ENCODE measurements at places on chromosomes 7 and 10.

- DNase-seq = no peak
Measured at GRCh38 chr7:36775061-36775620, 50.8 kb upstream of the AOAH start.

DNA sequence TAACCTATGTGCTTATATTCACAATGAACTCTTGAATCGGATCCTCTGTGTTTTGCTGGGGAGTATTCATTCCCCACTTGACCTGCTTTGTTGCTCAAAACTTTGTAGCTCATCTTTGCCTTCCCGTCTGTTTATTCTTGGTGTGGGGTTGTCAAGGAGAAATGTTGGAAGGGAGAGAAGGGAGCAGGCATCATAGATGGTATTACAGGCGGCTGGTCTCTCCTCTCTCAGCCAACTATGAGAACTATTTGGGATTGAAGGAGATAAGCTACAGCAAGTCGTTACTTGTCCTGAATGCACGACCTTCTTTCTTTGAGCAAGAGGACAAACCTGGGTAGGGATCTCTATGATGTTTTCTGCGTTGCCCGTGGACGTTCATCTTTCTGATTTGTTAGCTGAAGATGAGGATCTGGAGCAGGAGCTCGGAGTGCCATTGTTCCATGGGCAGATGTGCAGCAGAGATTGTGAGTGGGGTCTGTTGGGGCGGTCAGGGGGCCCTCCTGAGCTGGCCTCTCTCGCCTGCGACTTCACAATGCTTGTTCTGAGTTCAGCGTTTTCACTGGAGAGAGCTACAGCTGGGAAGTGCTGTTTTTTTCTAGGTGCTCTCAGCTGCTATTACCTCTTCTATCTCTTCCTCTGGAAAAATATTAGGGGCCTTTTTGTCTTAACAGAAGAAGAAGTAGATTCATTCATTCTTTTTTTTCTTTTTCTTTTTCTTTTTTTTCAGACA is 126.9 kb upstream of the KLF6 start:
- no peak for DNase-seq

DNA sequence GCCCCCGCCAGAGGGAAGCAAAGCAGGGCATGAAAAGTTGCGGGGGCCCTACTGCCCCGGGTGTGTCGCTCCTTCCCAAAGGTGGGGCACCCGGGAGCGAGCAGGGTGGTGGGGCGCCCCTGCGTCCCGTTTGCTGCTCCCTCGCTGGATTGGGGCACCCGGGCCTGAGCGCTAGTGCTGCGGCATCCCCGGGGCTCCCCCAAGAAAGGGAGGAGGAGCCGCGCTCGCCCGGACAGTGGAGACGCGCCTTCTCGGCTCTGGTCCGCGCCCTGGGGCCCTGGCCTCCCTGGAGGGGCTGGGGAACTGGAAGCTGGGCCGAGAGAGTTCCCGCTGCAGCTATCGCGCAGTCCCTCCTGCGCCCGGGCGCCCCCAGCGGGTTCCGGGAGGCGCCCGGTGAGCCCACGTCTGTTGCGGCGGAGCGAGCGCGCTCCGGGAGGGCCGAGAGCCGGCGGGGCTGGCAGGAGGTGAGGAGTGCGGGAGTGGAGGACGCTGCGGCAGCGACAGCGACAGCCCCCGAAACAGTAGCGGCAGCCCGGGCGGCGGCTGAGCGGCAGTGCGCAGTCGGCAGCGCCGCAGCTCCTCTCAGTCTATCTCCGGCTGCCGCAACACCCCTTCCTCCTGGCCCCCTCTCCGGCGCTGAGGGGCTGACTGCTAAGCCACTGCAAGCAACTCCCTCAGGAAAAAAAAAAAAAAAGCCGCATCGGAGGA is 504 bp upstream of the BMPER start:
- DNase-seq = peak; percentile 10

DNA sequence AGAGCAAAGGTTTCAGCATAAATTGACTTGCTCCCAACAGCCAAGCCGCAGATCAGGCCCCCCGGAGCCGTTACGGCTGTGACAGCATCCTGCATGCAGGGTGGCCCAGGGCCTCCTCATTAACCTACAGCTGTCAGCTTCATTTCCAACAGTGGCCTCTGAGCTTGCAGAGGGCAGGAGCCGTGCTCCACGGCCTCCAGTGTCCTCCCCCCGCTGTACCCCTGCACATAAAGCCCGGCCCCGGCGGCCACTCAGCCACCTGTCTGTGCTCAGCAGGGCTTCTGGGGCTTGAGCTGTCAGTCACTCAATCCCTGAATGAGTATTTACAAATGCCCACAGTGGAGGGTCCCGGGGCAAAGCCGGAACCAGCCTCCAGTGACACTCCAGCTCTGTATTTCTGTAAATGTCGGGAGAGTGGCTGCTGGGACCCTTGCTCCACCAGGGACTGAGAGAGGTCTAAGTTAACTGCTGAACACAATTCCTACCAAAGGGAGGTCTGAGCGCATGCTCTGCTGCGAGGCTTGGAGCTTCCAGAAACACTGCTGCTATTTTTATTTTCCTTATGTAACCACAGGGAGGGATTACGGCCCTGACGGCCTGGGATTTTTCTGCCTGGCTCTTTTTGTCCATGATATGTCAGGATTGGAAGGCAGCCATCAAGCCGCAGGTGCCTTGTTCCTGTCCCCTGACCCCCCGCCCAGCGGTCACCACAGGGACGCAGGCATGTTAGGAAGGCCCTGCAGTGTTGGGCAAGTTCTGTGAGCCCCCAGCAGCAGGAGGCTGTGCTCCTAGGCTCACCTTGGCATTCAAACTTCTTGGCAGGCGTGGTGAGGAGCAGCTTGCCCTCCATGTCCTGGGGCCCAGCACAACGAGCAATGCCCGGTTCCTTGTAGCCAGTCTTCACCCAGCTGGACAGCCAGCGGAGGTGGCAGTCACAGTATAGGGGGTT is 165.0 kb downstream of the SLIT1 start:
- DNase-seq = no peak

- no peak for DNase-seq
Measured at GRCh38 chr10:59079386-59080226, 96.8 kb upstream of the PHYHIPL start.

DNA sequence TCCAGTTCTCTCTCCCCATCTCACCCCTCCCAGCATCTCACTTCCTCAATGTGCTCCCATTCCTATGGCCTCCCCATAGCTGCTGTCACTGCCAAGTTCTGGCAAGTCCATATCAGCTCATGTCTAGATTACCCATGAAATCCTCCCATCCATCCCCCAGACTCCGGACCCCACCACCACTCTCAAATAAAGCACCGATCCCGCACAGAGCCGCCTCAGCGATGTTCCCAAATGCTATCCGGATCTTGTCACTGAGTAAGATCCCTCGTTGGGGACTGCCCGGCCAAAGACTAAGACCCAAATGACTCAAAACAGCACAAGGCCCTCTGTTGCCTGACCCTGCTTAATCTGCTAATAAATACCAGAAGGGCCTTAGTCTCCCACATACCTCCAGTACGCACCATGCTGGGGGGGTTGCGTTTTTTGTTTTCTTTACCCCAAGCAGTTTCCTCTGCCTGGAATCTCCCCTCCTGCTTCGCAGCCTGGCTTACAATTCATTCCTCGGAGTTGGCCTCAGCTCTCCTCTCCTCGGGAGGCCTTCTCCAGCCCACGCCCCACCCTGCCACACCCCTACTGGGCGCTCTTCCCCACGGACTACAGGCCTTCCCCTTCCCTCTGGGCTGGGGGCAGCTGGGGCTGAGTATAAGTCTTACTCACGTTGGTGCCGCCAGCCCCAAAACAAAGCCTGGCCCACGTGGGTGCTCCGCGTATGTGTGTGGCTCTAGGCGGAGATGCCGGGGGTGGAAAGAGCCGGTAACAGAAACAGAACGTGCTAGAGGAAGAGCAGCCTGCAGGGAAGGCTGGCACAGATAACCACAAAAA is 1.8 kb upstream of the DUSP5 start:
- DNase-seq = peak; percentile 72

- no peak for DNase-seq
Measured at GRCh38 chr10:125557311-125557710, 125.7 kb downstream of the TEX36 start.

DNA sequence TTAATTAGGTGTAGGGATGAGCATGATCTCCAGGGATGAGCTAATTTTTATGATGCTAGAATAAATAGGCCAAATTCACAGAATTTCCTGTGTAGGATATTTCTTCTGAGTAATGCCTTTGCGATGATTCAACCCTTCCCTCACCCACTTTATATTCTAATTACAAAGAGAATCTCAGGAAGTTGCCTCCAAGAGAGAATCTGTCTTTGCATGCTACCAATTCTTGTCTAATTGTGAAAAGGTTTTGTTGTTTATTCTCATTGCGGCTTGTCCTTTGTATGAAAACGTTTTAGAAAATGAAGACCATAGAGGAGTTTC is 6.3 kb downstream of the C7orf57 start:
- DNase-seq = no peak

GRCh38 chr7:102275123-102275703 is 11.5 kb upstream of the SH2B2 start:
- DNase-seq = no peak

DNA sequence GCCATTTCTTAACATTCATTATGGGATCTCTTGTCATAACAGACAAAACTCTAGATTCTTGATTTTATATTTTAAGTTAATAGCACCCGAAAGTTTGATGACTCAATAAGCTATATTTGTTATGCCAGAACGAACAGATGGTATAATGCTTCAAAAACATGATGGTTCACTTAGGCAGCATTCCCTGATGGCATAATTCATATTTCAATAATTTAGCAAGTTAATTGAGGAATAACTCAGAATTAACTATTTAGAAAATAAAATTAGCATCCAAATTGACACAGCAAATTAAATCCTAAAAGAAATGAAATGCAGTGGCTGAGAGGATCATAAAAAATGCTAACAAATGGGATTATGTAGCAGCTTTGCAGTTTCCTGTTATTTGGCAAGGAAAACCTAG is 260.8 kb upstream of the MBL2 start:
- no peak for DNase-seq

- no peak for DNase-seq
Measured at GRCh38 chr10:48390933-48391845, 84.7 kb downstream of the MAPK8 start.

DNA sequence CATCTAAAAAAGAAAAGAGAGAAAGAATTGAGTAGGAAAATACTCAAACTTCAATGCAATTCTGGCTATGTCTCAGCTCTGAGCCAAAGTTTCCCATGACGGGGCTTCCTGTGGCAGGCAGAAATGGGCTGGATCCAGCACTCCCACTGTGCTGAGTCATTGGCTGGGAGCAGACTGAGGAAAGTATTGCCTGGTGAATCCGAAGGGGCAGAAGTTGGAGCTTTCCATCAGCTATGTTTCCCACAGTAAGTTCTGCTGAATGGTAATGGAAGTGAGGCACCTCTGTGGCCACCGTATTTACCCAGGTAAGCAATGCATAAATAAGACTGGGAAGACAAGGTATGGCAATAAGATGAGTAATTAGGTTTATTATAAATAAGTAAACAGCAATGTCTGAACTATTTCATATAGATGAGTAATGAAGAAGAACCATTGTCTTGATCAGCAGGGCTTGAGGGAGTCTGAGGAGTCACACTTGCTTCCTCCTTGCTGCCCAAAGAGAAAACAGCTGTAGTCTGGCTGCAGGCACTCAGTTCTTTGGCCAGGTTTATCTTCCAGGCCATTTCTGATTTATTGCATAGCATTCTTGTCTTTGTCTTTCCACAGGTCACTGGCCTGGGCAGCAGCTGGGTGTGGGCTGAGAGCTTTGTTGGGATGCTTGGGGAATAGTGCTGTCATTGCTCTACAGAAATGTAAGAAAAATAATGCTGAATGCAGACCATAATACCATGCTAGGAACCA is 255.3 kb downstream of the DNAJB9 start:
- DNase-seq = no peak

DNA sequence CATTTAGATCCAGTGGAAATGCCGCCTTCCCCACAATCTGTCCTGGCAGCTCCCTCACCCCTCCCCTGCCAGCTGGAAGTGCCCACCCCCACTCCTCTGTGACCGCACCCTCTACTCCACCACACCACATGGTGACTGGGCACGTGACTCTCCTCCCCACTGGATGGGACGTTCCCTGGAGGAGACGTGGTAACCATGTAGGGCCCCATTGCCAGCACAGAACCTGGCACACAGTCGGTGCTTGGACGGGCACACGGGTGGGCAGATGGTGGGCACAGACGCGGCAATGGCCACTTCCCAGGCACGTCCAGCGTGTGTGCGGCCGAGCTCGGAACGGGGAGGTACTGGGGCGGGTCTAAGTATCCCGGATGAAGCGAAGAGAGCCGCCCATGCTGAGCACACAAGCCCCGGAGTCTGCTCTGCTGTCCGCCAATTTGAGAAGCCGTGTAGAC is 245.6 kb downstream of the MAD1L1 start:
- DNase-seq = no peak

DNA sequence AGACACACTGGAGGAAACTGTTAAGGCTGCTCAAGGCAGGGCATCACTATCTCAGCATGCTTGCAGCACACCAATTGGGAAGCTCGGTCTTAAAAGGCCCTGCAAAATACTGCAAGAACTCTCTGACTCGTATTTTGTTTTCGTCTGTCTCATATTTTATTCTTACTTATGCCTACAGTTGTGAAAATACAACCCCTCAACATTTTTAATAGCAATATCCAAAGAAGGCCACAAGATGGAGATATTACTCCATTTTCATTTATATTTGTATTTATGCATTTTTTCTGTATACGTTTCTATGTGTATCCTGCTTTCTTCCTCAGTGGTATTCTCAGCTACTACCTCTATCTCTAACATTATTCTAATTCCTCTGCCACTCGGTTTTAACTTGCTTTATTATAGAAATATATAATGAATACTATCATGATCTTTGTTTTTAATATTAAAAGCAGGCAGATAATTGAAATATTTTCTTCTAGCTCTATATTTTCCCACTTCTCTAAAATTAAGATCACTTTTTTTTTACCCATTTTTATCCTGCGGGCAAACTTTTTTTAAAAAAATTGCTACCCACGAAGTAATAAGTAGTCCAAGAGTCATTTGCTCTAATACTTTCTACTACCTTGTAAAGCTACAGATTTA is 10.0 kb downstream of the DNAJC1 start:
- DNase-seq = no peak

- DNase-seq = no peak
Measured at GRCh38 chr7:120539321-120539720, 266.3 kb downstream of the KCND2 start.

DNA sequence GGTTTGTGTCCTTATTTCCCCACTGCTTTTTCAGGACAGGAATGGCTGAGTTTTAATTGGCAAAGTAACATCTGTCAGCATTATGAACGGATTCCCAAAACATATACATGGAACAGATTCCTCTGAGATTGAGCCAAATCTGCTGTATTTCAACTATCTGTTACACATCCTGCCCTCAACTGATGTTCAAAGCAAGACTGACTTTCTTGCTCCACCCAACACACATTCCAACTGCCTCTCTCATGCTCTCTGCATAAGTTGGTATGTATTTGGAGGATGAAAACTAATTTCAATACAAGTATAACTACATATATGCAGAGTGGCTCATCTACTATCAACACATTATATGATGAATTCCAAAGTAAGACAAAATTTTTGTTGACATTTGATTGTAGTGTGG is 342.2 kb downstream of the GATA3 start:
- no peak for DNase-seq

GRCh38 chr7:108461840-108462239 is 5.6 kb upstream of the NRCAM start:
- DNase-seq = no peak
